ENCODE measurements at places on chromosomes 3 and 15.

GRCh38 chr15:34214135-34214534 lies 4.2 kb upstream of the KATNBL1 start:
- no peak for DNase-seq

- no peak for DNase-seq
These were observed 39.9 kb upstream of the ULK4 start for GRCh38 chr3:42001777-42002176.

DNA sequence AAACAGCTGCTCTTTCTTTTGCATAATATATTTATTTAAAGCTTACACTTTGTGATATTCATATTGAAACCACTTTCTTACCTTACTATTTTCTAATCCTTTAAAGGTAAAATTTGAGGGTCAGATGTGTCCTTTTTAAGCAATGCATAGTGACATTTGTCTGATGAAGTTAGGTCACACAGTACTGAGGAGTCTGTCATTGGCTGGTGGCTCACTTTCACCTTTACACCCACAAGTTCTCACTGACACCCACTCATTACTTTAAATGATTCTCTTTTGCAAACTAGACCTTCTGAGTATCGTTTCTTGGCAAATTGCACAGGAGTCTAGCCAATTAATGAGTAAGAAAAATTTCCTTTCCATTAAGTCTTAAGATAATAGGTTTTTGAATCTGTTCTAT lies 758.3 kb upstream of the ARPP21 start:
- DNase-seq: no peak

DNA sequence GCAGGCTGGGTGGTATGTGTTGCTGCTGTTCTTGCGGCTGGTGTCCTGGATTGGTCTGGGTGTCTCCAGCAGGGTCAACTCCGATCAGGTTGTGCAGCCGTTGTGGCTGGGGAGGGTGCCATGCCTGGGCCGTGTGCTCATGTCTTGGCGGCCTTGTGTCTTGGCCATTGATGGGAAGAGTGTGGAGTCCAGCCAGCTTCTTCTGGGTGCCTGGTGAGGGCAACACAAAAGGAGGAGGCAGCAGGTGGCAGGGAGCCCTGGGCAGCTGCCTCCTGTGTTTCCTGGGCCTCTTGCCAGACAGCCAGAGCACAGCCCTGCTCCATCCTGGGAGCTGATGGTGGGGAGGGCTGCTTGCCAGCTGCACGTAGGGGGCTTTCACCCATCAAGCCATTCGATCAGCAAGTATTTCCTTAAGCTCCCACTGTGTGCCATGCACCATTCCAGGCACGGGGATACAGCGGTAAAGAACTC lies 4.3 kb downstream of the CHAC1 start:
- DNase-seq: no peak

GRCh38 chr3:94076055-94076454 lies 13.2 kb downstream of the NSUN3 start:
- no peak for DNase-seq

Data from CD4-positive, alpha-beta T cell treated with Interleukin-17A for 1 hour (primary cell).